EL (cell line): ENCODE measurements at places on chromosomes 3 and 15.

GRCh38 chr3:43670635-43671522 is 19.9 kb upstream of the ABHD5 start:
- DNase-seq, result no peak

DNA sequence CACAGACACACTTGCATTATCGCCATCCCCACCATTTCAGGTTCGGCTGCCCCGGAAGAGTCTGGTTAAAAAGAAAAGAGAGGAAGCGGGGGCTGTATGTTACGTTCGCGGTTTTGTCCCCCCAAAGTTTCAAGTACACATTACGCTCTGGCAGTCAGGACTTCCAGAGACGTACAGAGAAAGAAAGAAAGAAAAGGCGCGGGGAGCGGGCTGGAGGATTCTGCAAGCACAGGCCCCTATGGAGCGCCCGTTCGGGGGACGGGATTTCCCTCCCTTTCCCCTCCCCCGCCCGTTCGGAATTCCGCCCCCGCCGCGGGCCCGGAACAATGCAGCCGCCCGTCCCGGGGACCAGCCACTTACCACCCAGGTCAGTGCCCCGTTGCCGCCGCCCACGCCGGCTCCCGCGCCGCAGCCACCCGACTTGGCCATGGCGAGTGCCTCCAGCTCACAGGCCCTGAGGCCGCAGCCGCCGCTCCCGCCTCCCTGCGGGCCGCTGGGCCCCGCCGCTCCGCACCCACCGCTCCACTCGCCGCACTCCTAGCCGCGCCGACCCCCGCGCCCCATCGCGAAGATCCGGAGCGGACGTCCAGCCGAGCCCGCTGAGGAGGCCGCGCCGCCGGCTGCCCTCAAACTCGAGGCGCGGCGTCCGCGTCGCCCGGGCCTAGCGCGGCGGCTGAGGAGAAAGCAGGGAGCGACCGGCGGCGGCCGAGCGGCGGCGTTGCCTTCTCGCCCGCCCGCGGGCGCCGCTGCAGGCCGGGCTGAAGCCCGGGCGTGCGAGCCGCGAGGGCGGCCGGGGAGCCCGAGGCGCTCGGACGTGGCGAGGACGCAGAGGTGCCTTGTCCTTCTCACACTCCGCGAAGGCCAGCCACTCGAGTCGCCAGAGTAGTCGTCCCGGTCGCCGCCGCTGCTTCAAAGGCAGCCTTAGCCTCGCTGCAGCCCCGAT is 567 bp downstream of the TOP2B start:
- DNase-seq, result peak; percentile 57

DNA sequence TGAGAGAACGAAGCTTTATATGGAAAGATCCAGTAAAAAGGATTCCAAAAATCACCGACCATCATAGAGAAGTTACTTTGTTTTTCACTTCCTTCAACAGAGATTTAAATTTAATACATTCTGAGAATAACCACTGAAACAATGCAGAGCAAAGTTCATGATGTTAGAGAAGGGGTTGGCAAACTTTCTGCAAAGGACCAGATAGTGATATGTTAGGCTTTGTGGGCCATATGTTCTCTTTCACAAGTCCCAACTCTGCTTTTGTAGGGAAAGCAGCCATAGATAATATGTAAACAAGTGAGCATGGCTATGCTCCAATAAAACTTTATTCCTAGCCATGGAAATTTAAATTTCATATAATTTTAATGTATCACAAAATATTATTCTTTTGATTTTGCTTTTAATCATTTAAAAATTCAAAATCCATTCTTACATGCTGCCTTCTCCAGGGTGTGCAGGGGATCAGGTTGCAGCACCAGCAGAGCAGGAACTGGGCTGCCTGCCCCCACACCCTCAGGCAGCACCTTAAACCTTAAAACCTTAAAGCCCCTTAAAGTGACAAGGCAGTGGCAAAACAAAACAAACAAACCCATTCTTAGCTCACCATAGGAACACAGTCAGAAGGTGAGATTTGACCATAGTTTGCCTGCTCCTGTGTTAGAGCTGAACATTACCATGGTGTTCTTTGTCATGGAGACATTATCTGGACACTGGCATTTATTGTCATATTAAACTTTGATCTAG is 16.9 kb upstream of the IGSF10 start:
- DNase-seq, result no peak

DNA sequence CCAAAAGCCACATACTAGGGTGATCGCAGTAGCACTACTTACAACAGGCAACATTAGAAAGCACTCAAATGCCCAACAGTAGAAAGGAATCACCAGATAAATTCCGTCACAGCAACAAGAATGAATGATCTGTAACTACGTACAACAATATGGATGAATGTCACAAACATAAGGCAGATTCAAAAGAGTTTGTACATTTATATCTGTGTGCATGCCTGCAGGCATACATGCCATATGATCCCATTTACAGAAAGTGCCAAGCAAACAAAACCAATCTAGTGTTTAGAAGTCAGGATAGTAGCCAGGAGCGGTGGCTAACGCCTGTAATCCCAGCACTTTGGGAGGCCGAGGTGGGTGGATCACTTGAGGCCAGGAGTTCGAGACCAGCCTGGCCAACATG is 3.5 kb downstream of the IL17RB start:
- no peak for DNase-seq

- DNase-seq, result peak; percentile 2
Observed at GRCh38 chr15:86611417-86612040, 531.9 kb downstream of the AGBL1 start.

- DNase-seq, result no peak
Observed at GRCh38 chr3:71702131-71703024, 22.8 kb downstream of the EIF4E3 start.

DNA sequence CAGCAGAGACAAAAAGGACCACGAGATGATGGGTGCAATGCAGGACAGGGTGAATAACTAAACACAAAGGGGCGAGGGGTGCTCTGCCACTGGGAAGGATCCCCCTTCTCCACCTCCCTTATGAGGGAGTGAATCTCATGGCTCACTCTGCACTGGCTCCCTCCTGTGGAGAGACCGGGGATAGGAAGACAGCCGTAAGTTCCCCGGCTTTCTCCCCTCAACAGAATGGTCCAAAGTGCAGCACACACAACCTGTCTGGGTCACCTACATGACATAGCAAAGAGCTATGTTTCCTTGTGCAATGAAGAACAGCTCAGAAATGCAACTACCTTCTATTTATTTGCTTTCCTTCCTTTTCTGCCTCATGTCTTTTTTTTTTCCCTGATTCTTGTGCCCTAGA is 7.8 kb upstream of the ACSBG1 start:
- peak; percentile 28 for DNase-seq

DNA sequence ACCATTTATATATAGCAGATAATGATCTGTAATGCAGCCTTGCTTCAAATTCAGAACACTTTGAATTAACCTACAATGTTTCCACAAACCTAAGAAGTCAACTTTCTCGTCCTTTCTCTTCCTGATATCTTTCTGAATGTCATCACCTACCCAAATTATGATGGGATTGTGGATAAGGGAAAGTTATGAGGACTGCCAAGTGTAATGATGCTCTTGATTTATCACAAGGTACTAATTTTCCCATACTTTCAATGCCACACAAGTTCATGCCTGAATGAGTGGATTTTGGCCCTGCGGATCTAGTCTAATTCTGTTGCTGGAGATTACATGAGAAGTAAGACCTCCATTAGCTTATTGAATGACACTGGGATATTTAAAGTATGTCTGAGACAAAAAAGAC is 82.6 kb upstream of the NANOGP8 start:
- DNase-seq, result no peak

DNA sequence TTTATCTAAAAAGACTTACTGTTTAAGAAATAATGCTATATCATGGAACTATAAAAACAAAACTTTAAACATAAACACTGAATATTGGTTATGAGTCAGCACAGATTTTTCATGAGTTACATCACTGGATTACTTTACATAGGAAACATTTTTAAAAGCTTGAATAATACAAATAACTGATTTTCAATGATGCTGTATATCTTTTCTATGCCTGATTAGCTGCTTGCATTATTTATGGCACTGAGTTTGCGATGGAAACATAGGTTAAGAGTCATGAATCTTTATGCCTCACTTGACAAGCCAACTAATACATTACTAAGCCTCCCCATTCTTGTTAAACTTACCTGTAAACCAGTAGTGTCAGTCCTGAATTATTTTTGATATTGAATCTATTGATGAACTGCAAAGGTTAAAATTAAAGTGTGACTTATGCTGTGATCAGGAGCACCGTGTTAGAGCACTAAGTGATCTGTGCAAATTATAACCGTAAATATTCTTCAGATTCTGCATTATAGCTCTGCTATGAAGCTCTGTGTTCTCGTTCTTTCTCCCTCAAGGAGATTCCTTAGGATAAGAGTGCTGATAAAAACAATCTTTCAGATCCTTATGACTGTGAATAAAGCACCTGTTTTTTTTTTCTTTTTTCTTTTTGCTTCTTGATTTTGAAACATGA is 437.3 kb upstream of the BCHE start:
- no peak for DNase-seq

DNA sequence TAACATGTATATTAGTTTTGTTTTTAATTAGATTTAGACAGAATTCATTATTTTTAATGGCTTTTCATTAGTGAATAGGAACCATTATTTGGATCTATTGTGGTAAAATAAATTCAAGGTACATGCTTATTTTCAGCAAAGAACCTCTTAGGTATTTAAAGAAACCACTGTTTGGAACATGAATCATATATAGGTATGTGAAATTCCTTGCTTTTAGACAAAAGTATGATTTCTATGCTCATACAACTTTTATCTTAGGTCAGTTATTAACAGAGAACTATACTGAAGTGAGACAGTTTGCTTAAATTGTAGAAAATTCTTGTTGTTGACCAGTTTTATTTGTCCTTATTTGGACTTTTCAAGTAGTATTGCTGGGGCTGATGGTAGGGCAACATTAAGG is 389.9 kb downstream of the FEZF2 start:
- DNase-seq, result no peak

DNA sequence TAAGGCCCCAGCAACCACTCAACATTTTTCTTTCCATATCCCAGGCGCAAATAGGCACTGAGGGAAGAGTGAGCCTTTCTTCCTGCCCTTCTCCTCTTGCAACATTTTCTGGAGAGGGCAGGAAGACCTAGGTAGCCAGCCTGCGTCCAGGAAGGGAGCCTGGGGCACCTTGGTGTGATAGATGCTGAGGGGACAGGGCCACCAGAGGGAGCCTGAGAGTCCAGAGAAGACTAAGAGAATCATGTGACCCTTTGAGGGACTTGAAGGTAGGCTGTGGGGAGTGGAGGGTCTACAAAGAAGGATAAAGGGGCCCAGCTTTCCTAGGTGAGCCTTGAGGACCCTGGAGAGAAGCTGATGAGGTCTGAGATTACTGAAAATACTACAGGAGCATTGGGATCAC is 346.6 kb downstream of the CNTN6 start:
- DNase-seq, result no peak

GRCh38 chr3:75978686-75979085 is 193.3 kb upstream of the ZNF717 start:
- DNase-seq, result peak; percentile 55

GRCh38 chr3:197542741-197543454 is 12.9 kb downstream of the BDH1 start:
- DNase-seq, result no peak

- peak; percentile 86 for DNase-seq
Observed at GRCh38 chr3:126389112-126389793, 5.5 kb upstream of the CFAP100 start.

- peak; percentile 99 for DNase-seq
Observed at GRCh38 chr15:101201411-101202174, 50.3 kb downstream of the CHSY1 start.
